CD4-positive, alpha-beta T cell treated with Interleukin-15 for 1 hour (primary cell): ENCODE measurements at places on chromosomes 3 and 15.

DNA sequence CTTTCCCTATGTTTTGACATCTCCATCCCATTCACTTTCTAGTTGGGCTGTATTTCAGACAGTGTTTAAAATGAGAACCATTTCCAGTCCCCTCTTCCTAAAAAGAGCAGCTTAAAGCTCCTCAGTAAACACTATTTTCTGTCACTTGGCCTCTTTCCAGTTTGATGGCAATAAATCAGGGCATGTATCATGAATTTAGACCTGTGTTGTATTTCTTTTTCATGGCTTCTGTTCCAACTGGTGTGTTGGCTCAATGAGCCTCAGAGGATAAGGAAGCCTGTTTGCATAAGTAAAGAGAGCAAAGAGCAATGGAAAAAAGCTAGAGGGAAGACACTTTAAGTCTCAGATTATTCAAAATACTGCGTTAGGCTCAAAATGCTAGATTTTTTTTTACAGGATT lies 7.2 kb downstream of the CCDC80 start:
- DNase-seq = no peak

GRCh38 chr3:9146367-9147071 lies 102.9 kb downstream of the SRGAP3 start:
- DNase-seq = no peak

GRCh38 chr15:60299452-60300047 lies 98.2 kb downstream of the ANXA2 start:
- no peak for DNase-seq

GRCh38 chr3:45437383-45437782 lies 49.0 kb downstream of the LARS2 start:
- DNase-seq = no peak

DNA sequence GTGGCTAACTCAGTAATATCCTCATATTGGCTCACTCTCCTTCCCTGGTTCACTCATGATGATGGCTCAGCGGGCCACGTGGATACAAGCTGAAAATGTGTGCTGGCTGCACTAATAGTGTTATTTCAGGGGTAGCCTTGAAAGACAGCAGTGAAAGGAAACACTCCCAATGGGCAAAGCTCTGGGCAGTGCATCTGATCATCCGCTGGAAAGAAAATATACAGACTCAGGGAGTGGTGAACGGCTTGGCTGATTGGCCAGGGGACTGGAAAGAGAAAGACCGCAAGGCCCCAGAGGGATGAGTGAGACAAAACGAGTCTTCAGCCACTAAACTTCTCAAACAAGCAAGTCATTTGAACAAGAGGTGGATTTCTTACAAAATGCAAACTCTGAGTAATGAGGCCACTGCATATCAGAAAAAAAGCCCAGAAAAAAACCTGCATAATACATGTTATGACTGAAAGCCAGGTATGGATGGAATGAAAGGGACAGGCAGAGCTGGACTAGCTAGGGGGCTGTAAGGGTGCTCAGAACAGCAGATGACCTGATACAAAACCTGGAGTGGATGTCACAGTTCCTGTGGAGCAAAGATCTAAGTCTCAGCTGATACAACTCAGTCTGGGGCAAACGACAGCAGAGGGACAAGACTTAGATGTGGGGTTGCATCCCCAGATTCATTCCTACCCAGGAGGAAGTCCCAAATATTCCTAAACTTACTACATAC lies 33.3 kb downstream of the CMTM6 start:
- DNase-seq = no peak

- no peak for DNase-seq
Observed at GRCh38 chr15:68572921-68573320, 5.9 kb upstream of the CORO2B start.

DNA sequence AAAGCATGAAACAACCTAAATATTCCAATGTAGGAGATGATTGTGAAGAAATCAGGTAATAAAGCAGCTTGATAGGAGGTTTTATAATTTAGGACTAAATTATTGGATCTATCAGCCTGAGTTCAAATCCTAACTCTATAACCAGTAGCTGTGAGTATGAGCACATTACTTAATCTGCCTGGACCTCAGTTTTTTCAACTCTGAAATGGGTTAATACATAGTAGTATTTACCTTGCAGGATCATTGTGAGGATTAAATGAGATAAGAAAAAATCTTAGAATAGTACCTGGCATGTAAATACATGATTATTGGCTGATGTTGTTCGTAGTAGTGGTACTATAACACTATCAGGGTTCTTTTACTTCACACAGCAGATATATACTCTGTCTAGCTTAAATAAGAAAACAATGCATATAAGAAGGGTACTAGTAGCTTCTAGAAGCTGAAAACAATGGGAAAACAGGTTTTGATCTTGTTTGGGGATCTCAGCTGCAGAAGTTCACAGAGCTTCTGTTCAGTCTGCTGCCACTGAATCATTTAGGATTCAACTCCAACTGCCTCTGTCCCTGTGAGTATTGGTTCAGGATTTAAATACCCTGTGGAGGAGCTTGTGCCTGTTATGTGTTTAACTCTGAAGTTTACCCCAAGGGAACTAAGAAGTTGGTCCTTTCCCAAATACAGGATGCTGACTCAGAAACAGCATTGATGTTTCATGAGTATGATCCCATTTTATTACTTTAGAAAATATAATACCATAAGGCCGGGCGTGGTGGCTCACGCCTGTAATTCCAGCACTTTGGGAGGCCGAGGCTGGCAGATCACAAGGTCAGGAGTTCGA lies 34.2 kb downstream of the KAT2B start:
- DNase-seq = no peak
